ENCODE measurements at places on chromosomes 7 and 10. TPM values are rescaled to one million over a fixed set of nuclear protein-coding genes. Genes with fewer than 3 reads are reported as not detected.

Gene WDFY4
- polyA plus RNA-seq, result 4.1 TPM

Gene PAX4
- polyA plus RNA-seq, result not detected

Gene TMEM229A
- 0.34 TPM for polyA plus RNA-seq

Gene EGFR
- polyA plus RNA-seq, result 7.0 TPM

Gene MYPN
- polyA plus RNA-seq, result 0.79 TPM

Gene EPO
- not detected for polyA plus RNA-seq

Data from adrenal gland (tissue), 19 donors.